ENCODE measurements at places on chromosomes 2 and 18.

GRCh38 chr18:74625157-74625556 is 27.5 kb downstream of the ZNF407 start:
- DNase-seq: no peak

DNA sequence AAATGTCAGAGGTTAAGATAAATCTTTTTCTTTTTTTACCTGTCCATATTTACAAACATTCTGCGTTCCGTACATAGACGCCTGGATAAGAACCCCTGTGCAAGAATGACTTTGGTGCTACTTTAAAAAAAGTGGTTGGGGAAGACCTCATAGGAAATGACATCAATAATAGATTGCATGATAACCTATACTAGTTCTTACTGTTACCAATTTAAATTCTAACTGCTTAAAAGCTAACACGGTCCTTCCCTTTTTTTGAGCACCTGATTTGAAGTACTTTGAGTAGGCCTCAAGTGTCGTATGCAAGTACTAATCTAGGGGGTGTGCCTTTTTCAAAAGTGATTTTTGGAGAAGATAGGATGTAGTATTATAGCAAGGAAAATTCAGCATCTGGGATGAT is 2.1 kb downstream of the SLC39A10 start:
- no peak for DNase-seq

GRCh38 chr18:32383050-32383819 is 87.4 kb downstream of the GAREM1 start:
- no peak for DNase-seq

GRCh38 chr18:46155641-46156051 is 51.5 kb downstream of the HAUS1 start:
- peak; percentile 52 for DNase-seq

GRCh38 chr2:54490863-54491262 is 34.7 kb downstream of the SPTBN1 start:
- DNase-seq: no peak

DNA sequence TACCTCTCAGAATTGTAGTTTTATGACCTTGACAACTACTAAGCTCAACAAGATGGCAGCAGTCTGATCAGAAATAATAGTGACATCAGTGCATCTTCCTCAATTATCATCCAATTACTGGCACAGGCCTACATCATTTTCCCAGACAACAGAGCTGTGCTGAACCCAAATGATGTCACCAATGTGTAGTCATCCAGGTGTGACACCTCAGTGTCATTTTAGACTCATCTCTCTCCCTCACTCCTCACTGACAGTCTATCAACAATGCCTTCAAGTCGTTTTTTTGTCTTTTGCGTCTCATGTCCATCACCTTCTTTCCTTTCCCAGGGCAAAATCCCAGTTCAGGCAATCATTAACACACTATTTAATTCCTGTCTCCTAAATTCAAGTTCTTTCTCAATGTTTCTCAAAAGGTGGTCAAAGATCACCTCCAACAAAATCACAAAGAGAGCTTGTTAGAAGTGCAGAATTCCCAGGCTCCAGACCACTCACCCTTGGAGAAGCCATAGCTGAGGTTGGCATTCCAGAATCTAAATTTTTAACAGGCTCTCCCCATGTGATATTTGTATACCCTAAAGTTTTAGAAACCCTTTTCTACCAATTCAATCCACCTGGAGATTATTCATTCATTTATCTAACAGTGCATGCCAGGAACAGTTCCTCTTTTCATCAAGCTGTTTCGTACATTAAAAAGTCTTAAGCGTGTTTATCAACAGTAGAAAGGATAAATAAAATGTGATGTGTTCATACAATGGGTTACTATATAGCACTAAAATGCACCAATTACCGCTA is 125.3 kb upstream of the KLF7 start:
- DNase-seq: no peak

DNA sequence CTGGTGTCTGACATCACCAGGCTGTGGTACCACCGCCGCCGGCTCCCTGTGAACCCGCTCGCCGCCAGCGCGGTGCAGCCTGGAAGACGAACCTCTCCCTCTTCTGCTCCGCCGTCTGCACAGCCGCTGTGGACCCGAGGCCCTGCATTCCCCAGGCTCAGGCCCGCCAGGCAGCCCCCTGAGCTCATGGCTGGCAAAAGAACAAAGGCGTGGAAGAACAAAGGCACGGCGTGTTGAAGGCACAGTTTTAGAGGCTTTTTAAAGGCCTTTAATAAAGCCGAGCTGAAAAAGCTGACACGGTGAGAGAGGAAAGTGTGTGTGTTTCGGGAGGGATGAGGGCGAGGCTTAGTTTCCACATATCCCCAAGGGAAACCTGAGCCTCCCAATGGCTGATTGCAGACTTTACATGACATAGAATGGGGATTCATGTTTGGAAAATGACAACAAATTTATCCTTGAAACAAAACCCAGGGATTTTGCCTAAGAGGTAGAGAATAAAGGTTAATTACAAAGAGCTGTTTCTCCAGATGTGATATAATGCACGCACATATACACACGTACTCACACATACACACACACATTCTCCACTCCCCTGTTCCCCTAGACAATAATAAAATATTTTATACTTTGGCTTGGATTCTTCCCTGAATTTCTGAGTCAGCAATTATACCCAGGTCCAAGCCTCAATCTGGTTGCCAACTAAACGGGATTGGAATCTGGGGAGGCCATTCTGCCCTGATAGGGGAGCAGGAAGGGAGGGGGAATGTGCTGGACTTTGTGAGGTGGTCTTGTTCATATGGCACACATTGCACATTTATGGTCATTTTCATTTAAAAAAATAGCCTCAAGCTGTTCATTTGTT is 39.7 kb downstream of the RFX8 start:
- DNase-seq: no peak

DNA sequence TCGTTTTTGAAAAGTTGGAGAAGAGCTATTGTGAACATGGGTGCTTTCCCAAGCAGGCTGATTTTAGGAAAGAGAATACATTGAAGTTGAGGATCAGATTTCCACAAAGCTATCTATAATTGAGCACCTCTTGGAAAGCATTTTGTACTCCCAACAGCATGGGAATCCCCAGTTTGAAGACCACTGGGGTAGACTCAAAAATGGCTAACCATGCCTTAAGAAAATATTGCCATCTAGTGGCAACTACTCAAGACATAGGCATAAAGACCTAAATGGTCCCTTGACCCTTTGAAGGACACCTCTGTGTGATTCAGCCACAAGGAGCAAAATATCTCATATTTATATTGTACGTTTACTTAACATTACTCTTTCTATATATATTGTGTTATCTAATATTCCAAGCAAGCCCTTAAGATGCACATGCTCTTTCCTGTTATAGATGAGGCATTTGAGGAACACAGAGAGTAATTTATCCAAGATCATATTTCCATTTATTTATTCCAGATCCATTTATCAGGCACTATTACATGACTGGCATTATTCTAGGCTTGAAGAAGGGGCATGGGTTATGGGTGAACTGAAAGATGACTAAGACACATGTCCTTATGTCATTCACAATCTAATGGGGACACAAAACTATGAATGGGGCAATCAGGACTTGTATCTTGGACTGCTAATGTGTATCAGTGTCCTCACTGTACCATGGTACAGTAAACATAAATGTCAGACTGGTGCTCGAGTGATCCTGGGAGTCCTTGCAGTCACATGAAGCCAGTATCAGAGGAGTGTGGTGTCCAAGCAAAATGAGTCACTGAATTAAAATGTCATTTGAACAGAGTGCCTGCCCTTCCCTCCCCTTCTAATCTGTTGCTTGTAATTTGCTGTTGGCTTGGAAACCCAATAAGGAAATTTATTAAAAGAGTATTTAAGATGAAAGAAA is 121.0 kb upstream of the XPO1 start:
- no peak for DNase-seq

GRCh38 chr2:238667639-238668038 is 180.2 kb upstream of the TWIST2 start:
- no peak for DNase-seq

GRCh38 chr2:120477198-120477597 is 131.3 kb downstream of the INHBB start:
- no peak for DNase-seq

- DNase-seq: no peak
Observed at GRCh38 chr2:3584608-3585260, 9.7 kb downstream of the RPS7 start.

DNA sequence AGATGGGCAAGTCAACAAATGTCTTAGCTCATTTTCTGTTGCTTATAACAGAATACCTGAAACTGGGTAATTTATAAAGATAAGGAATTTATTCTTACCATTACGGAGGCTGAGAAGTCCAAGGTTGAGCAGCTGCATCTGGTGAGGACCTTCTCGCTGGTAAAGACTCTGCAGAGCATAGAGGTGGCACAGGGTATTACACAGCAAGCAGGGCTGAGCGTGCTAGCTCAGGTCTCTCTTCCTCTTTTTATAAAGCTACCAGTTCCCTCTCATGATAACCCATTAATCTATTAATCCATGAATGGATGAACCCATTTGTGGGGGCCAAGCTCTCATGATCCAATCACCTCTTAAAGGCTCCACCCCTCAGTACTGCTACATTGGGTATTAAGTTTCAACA is 109.1 kb downstream of the CDK15 start:
- DNase-seq: no peak

DNA sequence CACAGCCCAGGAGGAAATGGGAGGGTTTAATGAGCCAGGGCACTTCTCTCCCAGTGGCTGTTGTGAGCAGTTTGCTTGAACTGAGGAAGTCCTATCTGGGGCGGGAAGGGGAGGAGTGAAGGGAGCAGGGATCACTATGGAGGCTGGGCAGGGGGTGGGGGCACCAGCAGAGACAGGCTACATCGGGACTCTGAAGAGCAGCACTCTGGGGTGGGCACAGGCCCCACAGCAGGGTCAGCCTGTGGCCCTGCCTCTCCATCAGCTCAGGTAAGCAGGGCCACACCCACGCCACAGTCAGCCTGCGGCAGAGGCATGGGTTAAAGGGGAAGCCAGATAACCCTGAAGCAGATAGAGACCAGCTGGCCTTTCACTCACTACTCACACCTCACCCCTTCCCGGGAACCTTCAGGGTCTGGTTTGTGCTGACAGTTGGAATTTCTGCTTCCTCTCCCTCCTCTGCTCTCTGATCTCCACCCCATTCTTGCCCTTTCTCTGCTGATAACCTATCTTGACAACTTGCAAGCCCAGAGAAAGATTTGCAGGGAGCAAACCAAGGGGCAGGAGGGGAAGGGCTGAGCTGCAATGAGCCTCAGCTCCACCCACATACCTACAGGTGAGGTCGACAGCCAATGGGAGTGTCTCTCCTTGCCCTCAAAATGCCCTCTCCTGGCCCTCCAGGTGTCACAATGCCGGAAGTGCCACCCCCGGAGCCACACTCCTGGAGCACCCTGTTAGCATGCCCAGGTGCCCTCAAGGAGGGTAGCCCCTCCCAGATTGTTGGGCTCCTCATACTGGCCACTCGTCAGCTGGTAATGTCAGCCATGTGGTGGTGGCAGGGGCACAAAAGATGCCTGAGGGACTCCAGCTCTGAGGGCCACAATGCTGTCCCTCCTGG is 3.7 kb downstream of the SIGLEC15 start:
- DNase-seq: no peak

GRCh38 chr2:235024191-235024860 is 72.5 kb downstream of the SH3BP4 start:
- DNase-seq: no peak

DNA sequence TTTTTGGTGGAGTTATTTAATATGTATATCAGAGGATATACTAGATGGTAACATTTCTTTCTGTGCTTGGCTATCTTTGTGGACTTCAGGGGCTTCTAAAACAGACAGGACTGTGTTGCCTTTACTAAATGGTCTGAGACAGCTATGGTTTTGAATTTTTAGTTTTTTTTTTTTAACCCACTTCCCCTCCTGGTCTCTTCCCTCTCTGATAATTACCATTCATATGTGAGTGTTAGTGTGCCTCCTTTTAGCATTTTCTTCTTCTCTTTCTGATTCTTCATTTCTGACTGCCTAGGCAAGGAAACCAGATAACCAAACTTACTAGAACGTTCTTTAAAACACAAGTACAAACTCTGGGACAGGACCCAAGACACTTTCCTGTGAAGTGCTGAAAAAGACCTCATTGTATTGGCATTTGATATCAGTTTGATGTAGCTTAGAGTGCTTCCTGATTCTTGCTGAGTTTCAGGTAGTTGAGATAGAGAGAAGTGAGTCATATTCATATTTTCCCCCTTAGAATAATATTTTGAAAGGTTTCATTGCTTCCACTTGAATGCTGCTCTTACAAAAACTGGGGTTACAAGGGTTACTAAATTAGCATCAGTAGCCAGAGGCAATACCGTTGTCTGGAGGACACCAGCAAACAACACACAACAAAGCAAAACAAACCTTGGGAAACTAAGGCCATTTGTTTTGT is 52.7 kb downstream of the SMAD4 start:
- DNase-seq: no peak

- peak; percentile 51 for DNase-seq
Observed at GRCh38 chr2:98634406-98635092, 26.2 kb downstream of the UNC50 start.

- no peak for DNase-seq
Observed at GRCh38 chr18:63894106-63894772, 6.7 kb downstream of the SERPINB2 start.

DNA sequence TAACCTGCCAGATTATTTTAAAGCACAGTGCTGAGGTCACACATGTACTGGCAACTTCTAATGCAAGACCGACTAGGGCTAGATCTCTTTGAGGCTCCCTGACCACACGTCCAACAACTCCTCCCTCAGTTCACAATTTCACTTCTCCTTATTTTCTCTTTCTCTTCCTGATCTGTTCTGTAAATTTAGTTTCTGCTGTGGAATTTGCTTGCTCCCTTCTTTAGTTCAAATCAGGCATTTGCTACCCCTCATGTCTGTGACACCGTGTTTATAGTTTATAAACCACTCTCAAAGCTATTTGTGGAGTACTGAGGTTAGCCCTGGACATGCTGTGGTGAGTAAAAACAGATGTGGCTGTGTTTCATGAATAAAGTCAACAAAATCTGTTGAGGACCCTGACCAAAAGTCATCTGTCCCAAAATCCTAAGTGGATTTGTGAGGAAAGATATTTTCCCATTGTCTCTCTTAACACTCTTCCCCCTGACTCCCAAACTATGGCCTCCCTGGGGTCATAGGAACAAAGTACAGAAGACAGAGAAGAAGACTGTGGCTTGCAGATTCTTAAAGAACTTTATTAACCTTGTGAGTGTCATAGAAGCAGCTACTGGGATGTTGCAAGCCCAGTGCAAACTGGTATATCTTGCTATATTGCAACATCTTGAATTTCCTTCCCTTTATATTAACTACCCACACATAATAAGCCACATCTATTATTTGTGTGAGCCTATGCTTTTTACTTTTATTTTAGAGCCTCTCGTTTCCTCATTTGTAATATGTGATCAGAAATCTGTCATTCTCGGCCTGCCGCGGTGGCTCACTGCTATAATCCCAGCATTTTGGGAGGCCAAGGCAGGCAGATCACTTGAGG is 3.5 kb upstream of the NAGK start:
- DNase-seq: no peak

- DNase-seq: no peak
Observed at GRCh38 chr18:26722565-26722931, 143.0 kb downstream of the AQP4 start.

GRCh38 chr18:42437646-42438045 is 482.6 kb downstream of the PIK3C3 start:
- no peak for DNase-seq

GRCh38 chr2:45709137-45709536 is 57.7 kb downstream of the PRKCE start:
- no peak for DNase-seq
